CD4-positive, alpha-beta T cell treated with Interleukin-4 for 4 hours (primary cell): ENCODE measurements at places on chromosomes 7 and 10.

DNA sequence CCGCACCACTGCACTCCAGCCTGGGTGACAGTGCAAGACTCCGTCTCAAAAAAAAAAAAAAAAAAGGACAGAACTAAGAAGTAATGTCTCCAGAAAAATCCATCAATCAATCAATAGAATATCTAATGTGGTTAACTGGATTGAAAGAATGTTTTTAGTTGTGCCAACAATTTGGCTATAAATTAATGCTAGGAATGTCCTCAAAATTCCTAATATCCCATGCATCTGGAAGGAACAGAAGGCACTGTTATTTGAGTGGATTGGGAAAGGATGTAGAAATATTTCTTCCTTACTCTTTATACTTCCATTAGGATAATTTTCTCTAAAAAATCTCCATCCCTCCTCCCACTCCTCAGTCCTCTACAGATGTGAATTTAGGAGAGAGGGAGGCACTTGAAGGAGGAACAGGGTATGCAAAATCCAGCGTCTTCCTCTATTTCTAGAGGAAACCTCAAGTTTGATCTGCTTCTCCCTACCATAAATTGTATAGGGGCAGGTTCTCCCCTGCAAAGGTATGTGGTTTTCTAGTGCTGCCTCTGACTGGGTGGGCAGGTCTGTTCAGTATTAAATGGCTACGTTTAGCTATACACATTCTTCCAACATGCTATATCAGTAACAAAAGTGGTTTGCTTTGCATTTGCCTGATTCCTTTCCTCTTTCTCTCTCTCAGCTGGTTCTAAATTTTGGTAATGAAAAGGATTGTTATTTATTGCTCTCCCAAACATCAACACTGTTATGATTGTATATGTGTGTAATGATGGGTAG lies 54.1 kb downstream of the RNLS start:
- no peak for DNase-seq

GRCh38 chr7:5179756-5180155 lies 10.3 kb upstream of the WIPI2 start:
- DNase-seq = no peak

DNA sequence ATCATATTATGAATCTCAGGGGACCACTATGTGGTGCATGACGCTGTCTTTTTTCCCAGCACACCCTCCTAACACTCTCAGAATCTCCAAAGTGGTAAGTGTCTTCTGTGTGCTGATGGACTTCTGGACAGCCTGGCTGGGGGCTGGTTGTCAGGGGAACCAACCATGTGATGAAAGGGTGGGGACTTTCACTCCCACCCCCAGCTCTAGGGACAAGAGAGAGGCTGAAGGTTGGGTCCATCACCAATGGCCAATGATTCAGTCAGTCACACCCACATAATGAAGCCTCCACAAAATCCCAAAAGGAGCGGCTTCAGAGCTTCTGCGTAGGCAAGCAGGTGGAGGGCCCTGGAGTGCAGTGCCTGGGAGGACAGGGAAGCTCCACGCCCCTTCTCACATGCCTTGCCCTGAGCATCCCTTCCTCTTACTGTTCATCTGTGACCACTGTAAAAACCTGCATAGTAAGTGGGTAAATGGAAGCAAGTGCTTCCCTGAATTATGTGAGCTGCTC lies 44.6 kb downstream of the RASGEF1A start:
- no peak for DNase-seq

- no peak for DNase-seq
Measured at GRCh38 chr10:93293999-93294398, 188.1 kb downstream of the MYOF start.

GRCh38 chr7:98569691-98570337 lies 47.3 kb upstream of the NPTX2 start:
- no peak for DNase-seq

DNA sequence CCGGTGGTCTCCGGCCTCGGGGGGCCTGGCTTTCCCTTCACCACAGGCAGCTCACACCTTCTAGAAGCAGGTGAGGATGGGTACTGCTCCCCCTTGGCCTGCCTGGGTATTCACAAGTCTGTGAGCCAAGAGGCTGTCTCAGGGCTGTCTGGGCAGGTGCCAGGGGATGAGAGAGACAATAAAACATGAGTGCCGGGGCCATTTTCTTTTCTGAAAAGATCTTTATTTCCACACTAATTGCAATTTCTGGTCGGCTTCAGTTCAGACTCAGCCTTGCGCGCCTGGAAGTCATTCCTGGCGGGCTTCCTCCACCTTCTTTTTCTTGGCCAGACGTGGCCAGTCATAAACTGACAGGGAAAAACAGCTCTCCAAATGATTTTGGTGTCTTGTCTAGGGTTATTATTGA lies 171.2 kb downstream of the ARHGAP12 start:
- DNase-seq = no peak

- no peak for DNase-seq
Measured at GRCh38 chr7:98418636-98419315, 17.9 kb upstream of the BAIAP2L1 start.

GRCh38 chr7:34844936-34845665 lies 187.1 kb downstream of the NPSR1 start:
- no peak for DNase-seq

DNA sequence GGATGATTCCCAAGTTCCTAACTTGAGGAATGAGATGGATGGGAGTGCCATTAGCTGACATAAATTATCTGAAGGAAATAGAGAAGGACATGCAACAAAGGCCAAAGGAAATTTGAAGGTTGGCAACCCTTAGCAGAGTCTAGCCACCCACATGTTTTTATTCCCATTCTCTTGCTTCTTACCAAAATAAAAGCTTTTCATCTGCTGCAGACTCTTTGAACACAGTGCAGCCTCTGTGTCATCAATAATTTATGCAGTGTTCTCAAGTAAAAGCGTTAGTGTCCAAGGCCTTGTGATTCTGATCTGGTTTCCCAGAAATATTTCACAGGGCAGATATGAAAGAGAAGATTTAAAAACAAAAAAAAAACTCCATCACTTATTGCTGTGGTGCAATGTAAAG lies 98.5 kb downstream of the ST7 start:
- no peak for DNase-seq
